Suprapubic skin (tissue), 4 donors: ENCODE measurements at places on chromosomes 13 and 19.

- H3K4me1 ChIP-seq: no peaks in the 10 kb centered on the region
- no peak overlapping the region for H3K4me3 ChIP-seq
- H3K36me3 ChIP-seq: no peaks in the 10 kb centered on the region
- no peak for DNase-seq
Observed at GRCh38 chr13:79225487-79226232, 180.4 kb downstream of the RBM26 start.

GRCh38 chr19:15829786-15830185 is 14.3 kb upstream of the OR10H1 start:
- H3K27me3 ChIP-seq: no peaks in the 10 kb centered on the region
- H3K4me1 ChIP-seq: no peaks in the 10 kb centered on the region
- H3K27ac ChIP-seq: no peak overlapping the region
- no peak for DNase-seq
- no peaks in the 10 kb centered on the region for H3K36me3 ChIP-seq

DNA sequence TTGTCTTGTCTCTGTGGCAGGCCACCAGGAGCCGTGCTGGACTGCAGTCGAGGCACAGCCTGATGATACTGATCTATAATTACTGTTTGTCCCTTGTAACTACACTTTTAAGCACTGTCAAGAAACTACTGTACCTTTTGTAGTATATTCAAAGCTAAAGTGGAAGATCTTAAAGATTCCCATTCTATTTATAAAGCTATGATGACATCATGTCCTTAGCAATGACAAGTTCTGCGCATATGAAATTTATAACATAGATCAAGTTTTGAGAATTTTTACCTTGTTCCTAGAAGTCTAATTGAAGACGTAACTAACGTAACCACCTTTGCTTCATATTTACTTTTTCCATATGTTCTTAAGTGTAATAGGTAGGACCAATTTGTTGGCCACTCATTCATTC is 56.8 kb upstream of the LATS2 start:
- no peaks in the 10 kb centered on the region for H3K27me3 ChIP-seq
- H3K4me3 ChIP-seq: no peak overlapping the region
- no peak overlapping the region for H3K27ac ChIP-seq
- no peak for DNase-seq

- H3K36me3 ChIP-seq: no peaks in the 10 kb centered on the region
- no peaks in the 10 kb centered on the region for H3K4me1 ChIP-seq
- no peak overlapping the region for H3K27ac ChIP-seq
- H3K27me3 ChIP-seq: no peaks in the 10 kb centered on the region
Observed at GRCh38 chr13:66102864-66103263, 1127.3 kb downstream of the PCDH9 start.

GRCh38 chr13:79423801-79424642 is 18.0 kb upstream of the RBM26 start:
- no peaks in the 10 kb centered on the region for H3K27me3 ChIP-seq
- no peak overlapping the region for H3K27ac ChIP-seq
- no peaks in the 10 kb centered on the region for H3K36me3 ChIP-seq

- H3K27me3 ChIP-seq: no peaks in the 10 kb centered on the region
- no peak overlapping the region for H3K4me3 ChIP-seq
- peaks cover 11% of the 10 kb centered on the region for H3K36me3 ChIP-seq
Observed at GRCh38 chr19:10760273-10760944, 42.5 kb downstream of the DNM2 start.

GRCh38 chr13:89455225-89455624 is 1784.1 kb downstream of the SLITRK5 start:
- H3K4me1 ChIP-seq: no peaks in the 10 kb centered on the region
- H3K27me3 ChIP-seq: no peaks in the 10 kb centered on the region
- DNase-seq: no peak
- no peak overlapping the region for H3K27ac ChIP-seq
- no peak overlapping the region for H3K4me3 ChIP-seq

GRCh38 chr13:93339550-93339949 is 112.9 kb downstream of the GPC6 start:
- no peaks in the 10 kb centered on the region for H3K36me3 ChIP-seq
- no peak for DNase-seq
- no peaks in the 10 kb centered on the region for H3K4me1 ChIP-seq
- H3K4me3 ChIP-seq: no peak overlapping the region
- H3K27ac ChIP-seq: no peak overlapping the region

DNA sequence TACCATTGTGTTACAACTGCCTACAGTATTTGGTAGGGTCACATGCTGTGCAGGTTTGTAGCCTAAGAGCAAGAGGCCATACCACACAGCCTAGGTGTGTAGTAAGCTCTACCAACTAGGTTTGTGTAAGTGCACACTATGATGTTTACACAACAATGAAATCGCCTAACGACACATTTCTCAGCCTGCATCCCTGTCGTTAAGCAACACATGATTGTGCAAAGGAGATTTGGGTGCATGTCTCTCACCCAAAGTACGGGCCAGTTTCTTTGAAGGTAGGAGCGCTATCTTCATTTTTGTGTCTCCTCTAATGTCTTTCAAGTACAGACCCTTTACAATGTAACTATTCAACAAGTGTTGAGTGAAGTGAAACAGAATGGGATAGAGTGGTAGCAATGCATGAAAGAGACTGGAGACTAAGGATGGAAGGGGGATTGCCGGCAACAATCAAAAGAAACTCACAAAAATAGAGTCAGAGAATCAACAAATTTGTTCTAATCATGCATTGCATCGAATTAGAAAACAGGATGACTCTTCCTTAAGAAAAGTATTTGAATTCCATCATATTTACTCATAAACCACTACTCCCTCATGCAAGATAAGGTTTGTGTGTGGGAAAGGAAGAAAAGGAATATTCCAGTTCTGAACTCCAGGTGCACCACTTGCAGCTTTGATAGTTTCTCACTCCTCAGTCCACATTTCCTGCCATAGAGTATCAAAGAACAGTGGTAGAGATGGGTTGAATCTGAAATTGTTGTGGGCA is 60.2 kb upstream of the TNFRSF19 start:
- H3K27ac ChIP-seq: peak overlapping the region; percentile 75
- DNase-seq: no peak
- no peak overlapping the region for H3K4me3 ChIP-seq
- no peaks in the 10 kb centered on the region for H3K27me3 ChIP-seq
- H3K36me3 ChIP-seq: no peaks in the 10 kb centered on the region
- peaks cover 53% of the 10 kb centered on the region for H3K4me1 ChIP-seq

GRCh38 chr13:24264976-24265375 is 44.4 kb upstream of the C1QTNF9 start:
- H3K27me3 ChIP-seq: no peaks in the 10 kb centered on the region
- DNase-seq: no peak
- no peak overlapping the region for H3K27ac ChIP-seq
- H3K4me1 ChIP-seq: peaks cover 11% of the 10 kb centered on the region

DNA sequence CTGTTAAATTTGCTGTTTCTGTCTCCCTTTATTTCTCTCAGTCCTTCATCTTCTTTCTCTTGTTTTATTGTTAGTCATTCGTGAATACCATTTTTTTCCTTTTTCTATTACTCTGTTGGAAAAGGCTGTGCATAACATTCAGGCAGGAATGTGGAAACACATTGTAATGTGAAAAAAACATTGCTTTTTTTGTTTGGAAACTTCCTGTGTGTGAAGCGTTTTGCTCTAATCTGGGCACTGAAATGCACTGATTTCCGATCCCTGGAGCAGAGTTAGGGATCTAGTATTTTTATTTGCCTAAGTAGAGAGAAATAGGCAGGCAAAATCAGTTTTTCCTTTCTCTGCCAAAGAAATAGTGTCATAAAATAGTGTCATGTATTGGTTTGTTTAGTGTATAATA is 155.5 kb downstream of the PCCA start:
- H3K4me3 ChIP-seq: no peak overlapping the region
- no peaks in the 10 kb centered on the region for H3K27me3 ChIP-seq
- H3K4me1 ChIP-seq: no peaks in the 10 kb centered on the region
- H3K36me3 ChIP-seq: no peaks in the 10 kb centered on the region

GRCh38 chr13:97904059-97904458 is 49.4 kb upstream of the IPO5 start:
- no peaks in the 10 kb centered on the region for H3K4me1 ChIP-seq
- no peaks in the 10 kb centered on the region for H3K27me3 ChIP-seq
- H3K4me3 ChIP-seq: no peak overlapping the region
- no peak overlapping the region for H3K27ac ChIP-seq

DNA sequence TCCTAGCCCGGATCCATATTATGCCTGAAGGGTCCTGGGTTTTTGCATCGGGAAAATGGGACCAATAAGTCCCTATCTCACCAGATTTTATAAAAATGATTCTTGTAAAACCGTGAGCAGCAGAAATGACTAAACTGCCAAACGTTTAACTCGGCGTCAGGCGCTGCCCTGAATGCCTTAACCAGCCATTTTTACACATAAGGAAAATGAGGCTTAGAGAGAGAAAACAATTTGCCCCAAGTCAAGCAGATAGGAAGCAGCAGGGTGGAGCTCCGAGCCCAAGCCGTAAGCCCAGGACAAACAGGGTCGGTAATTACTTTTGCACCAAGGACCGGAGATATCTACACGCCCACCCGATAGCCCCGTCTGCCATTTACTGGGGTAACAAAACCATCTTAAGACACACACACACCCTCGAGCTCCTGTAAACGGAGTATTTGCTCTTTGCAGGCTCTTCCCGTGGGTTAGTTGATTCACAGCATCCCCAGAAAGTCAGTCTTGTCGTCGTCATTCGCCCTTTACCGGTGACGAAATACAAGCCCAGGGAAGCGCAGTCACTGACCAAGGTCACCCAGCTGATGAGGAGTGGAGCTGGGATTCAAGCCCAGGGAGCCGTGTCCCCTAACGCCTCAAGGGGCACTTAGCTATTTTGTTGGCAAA is 16.0 kb upstream of the MRI1 start:
- H3K4me1 ChIP-seq: peaks cover 16% of the 10 kb centered on the region
- no peaks in the 10 kb centered on the region for H3K27me3 ChIP-seq
- H3K27ac ChIP-seq: peak overlapping the region; percentile 92
- H3K36me3 ChIP-seq: peaks cover 19% of the 10 kb centered on the region
- H3K4me3 ChIP-seq: peak overlapping the region; percentile 92

DNA sequence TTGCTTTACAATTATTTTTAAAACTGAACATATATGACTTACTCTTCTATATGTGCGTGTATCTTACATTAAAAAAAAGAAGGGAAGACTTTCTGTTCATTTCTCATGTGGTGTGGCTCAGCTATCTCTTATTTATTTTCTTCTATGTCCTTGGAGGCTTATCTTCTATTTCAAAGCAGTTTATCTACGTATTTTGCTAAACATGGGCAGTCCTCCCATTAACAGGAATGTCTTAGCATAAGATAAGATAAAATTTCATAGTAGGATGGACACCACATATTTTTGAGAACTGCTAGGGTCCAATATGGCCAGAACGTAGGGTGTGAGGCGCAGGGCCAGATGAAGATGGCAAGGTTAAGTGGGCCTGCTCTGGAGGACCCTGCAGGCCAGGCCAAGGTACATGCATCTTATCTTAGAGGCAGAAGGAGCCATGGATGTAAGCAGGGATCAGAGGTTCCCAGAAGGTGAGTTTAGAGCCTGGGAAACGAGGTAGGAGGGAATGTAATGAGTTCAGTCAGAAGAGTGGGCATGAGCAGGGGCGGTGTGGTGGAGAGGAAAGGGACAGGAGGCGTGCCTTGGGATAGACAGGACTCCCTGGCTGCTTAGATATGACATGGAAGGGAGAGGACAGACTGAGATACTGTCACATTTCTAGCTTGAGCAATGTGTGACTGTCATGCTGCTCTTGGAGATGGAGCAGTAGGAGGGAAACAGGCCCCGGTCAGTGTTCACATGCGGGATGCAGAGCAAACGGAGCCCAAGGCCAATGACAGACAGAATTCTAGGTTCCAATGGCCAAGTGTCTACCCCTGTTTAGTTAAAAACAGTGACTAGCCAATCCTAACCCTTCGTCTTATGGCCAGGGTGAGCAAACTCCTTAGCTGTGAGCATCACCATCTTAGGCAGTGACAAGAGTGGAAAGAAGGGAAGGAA is 68.6 kb upstream of the MEDAG start:
- no peaks in the 10 kb centered on the region for H3K27me3 ChIP-seq
- no peak overlapping the region for H3K27ac ChIP-seq

- no peaks in the 10 kb centered on the region for H3K36me3 ChIP-seq
- no peak overlapping the region for H3K4me3 ChIP-seq
- no peaks in the 10 kb centered on the region for H3K4me1 ChIP-seq
- no peak for DNase-seq
- no peak overlapping the region for H3K27ac ChIP-seq
Observed at GRCh38 chr19:28667348-28667977, 545.5 kb downstream of the UQCRFS1 start.

DNA sequence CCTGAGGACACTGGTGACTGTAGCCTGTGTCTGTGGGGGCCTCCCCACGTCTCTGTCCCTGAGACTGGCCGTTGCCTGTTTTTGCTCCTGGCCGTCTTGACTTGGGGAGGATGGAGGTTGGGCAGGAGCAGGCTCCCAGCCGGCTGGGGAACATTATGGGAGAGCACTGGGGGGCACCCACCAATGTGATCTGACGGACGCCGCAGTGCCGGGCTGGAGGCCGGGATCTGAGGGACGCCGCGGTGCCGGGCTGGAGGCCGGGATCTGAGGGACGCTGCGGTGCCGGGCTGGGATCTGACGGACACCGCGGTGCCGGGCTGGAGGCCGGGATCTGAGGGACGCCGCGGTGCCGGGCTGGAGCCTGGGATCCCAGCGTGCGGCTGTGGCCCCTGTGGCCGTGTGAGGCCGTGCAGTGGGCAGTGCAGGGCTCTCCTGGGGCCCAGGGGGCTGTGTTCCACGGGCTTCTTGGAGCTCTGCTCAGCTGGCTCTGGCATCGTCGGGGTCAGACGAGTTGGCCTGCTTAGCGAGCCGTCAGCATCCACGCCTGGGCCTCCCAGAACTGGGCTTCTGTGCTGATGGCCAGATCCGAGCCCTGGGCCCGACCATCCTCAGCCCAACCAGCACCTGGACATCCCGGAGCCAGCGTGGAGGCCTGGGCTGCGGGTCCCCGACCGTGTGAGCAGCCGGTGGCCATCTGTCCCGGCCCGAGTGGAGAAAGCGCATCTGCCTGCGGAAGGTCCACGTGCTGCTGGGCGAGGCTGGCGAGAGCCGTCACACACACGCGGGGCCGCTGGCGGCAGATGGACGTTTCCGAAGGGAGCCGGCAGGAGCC is 45.8 kb downstream of the GAS6 start:
- peaks cover 10% of the 10 kb centered on the region for H3K36me3 ChIP-seq
- peaks cover 60% of the 10 kb centered on the region for H3K4me1 ChIP-seq
- peak overlapping the region; percentile 9 for H3K4me3 ChIP-seq
- no peaks in the 10 kb centered on the region for H3K27me3 ChIP-seq
- no peak for DNase-seq

GRCh38 chr19:12156223-12157058 is at the start of gene ZNF625:
ZNF625 (minus strand) TSS chr19:12156734; CDS start chr19:12156558, 176 bp downstream.
- H3K4me1 ChIP-seq: peaks cover 17% of the 10 kb centered on the region
- no peaks in the 10 kb centered on the region for H3K36me3 ChIP-seq
- H3K4me3 ChIP-seq: peak within 1 kb of the TSS; percentile 79
- H3K27ac ChIP-seq: peak within 1 kb of the TSS; percentile 67

DNA sequence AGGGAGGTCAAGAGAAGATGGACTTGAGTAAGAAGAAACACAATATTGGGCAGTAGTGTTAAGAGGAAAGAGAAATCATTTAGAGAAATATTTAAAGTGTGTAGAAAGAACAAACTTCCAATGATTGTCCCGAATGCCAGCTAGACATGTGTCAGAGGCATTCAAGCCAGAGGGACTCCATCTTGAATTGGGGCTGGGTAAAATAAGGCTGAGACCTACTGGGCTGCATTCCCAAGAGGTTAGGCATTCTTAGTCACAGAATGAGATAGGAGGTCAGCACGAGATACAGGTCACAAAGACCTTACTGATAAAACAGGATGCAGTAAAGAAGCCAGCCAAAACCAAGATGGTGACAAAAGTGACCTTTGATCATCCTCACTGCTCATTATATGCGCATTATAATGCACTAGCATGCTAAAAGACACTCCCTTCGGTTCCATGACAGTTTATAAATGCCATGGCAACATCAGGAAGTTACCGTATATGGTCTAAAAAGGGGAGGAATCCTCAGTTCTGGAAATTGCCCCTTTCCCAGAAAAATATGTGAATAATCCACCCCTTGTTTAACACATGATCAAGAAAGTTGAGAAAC is 127.0 kb upstream of the IPO5 start:
- H3K4me3 ChIP-seq: no peak overlapping the region
- no peaks in the 10 kb centered on the region for H3K4me1 ChIP-seq
- no peaks in the 10 kb centered on the region for H3K36me3 ChIP-seq
- H3K27me3 ChIP-seq: no peaks in the 10 kb centered on the region
- DNase-seq: no peak
